ENCODE measurements at places on chromosomes 12 and 14. TPM values are rescaled to one million over a fixed set of nuclear protein-coding genes. Genes with fewer than 3 reads are reported as not detected.
A peak's percentile ranks its signal among the peaks of the same experiment; 100 is the strongest.

DNA sequence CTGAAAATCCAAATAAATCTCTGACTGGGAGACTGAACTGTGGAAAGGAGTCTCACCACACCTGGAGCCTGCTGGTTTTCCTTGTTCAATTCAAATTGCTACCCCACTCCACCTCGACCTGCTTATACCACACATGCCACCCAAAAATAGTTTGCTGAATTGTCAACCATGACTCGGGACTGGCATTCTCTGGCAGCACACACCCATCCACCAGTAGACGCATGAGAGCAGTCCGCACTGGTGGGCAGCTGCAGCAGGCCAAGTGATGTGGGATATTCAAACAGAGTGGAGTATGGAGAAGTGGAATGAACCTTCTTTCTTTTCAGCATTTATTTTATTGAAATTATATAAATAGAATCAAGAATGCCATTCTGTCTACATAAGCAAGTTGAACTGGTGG lies 38.7 kb upstream of the SYCP3 start:
- H3K27ac ChIP-seq = no peak overlapping the region
- H3K4me3 ChIP-seq = no peak overlapping the region
- DNase-seq = no peak
- H3K27me3 ChIP-seq = no peaks in the 10 kb centered on the region

GRCh38 chr12:75661908-75662307 lies 150.5 kb upstream of the KRR1 start:
- peaks cover 65% of the 10 kb centered on the region for H3K4me1 ChIP-seq
- peak overlapping the region; percentile 96 for H3K27ac ChIP-seq
- no peak overlapping the region for H3K4me3 ChIP-seq
- H3K27me3 ChIP-seq = no peaks in the 10 kb centered on the region
- no peaks in the 10 kb centered on the region for H3K36me3 ChIP-seq

- H3K27ac ChIP-seq = no peak overlapping the region
- no peaks in the 10 kb centered on the region for H3K4me1 ChIP-seq
- peaks cover 6% of the 10 kb centered on the region for H3K27me3 ChIP-seq
- DNase-seq = no peak
These were observed 10.7 kb downstream of the PRKCH start for GRCh38 chr14:61331992-61332657.

DNA sequence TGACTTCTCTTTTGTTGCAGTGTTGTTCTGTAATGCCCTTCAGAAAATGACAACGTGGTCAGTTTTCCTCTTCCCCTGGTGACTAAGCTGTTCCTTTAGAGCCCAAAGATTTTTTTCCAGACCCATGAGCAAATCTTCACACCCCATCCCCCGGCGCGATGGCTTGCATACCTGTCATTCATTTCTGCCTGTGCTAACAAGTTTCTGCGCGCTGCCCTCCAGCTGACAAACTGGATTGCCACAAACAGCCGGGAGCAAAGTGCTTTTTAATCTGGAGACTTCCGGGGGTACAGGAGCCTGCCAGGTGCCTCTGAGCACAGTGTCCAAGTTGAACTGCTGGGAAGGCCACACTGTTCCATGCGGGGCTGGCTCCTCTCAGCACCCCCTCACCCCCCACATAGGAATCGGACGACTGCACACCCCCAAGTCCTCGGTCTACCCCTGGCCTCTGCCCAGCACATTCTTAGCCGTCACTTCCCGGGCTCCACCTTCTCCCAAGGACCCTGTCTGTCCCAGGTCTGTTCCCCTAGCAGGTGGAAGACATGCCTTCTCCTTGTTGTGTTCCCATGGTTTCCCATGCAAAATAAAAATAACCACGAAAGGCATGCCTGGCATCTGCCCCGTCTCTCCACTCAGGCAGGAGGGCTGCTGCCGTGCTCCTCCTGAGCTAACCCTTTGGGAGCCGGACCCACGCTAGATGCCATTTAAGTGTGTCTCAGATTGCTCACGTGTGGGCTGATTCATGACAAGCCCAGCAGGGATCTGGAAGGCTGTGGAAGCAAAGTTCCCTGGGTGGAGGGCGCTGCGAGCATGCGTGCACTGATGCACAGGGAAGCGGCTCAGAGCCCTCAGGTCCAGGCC lies 14.1 kb downstream of the RILPL1 start:
- H3K27ac ChIP-seq = peak overlapping the region; percentile 97
- no peaks in the 10 kb centered on the region for H3K27me3 ChIP-seq
- peak overlapping the region; percentile 29 for H3K4me3 ChIP-seq
- peak; percentile 80 for DNase-seq
- H3K4me1 ChIP-seq = peaks cover 17% of the 10 kb centered on the region
- peaks cover 26% of the 10 kb centered on the region for H3K36me3 ChIP-seq

GRCh38 chr14:75542588-75543091 lies 20.4 kb downstream of the BATF start:
- H3K36me3 ChIP-seq = no peaks in the 10 kb centered on the region
- H3K4me1 ChIP-seq = no peaks in the 10 kb centered on the region
- no peak overlapping the region for H3K4me3 ChIP-seq

GRCh38 chr14:23104591-23105347 lies at the start of gene CIROP:
TSS of gene CIROP (minus strand) at chr14:23104989. CDS start at chr14:23104920, 69 bp downstream.
- H3K36me3 ChIP-seq = no peaks in the 10 kb centered on the region
- H3K4me3 ChIP-seq = no peak within 1 kb of the TSS
- DNase-seq = no peak
- no peaks in the 10 kb centered on the region for H3K27me3 ChIP-seq
- no peaks in the 10 kb centered on the region for H3K4me1 ChIP-seq

GRCh38 chr14:85085981-85086380 lies 444.0 kb upstream of the FLRT2 start:
- H3K36me3 ChIP-seq = no peaks in the 10 kb centered on the region
- DNase-seq = no peak
- H3K4me3 ChIP-seq = no peak overlapping the region
- no peaks in the 10 kb centered on the region for H3K4me1 ChIP-seq
- no peaks in the 10 kb centered on the region for H3K27me3 ChIP-seq
- H3K27ac ChIP-seq = no peak overlapping the region

DNA sequence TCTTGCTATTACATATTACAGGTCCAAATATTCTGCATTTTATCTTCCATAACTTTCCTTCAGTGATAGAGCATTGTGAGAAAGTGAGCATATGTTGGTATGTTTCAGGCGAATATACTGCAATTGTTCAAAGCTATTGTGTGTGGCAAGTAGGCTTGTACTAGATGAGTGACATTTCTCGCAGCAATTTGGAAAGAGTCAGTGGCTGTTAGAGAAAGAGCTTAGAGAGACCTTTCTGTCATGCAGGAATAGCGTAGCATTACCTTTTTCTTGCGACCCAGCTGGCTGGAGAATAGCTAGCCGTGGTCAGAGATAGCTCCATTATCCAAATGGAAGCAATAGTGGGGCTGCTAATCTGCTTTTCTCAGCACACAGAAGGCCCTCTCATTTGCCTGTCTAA lies 678.5 kb upstream of the FOXG1 start:
- no peaks in the 10 kb centered on the region for H3K36me3 ChIP-seq
- DNase-seq = no peak
- no peak overlapping the region for H3K27ac ChIP-seq
- H3K4me1 ChIP-seq = no peaks in the 10 kb centered on the region

DNA sequence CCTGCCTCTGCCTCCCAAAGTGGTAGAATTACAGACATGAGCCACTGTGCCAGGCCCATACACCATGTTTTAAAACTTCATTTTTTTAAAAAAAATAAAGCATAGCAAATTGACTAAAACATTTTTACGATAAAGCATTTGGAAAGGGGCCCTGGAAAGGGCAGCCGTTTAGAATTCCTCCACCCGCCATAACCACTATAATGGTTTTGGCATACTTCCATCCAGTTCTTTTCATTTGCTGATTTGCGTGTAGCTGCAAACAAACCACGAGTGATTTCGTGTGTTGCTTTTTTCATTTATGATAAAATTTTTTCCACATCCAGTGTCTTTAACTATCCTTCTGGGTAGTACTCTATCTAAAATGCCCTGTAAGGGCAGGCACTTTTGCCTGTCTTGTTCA lies 91.8 kb upstream of the RIN3 start:
- H3K4me3 ChIP-seq = no peak overlapping the region
- peaks cover 18% of the 10 kb centered on the region for H3K4me1 ChIP-seq
- peak; percentile 73 for DNase-seq

GRCh38 chr12:131061041-131061806 lies 107.5 kb downstream of the ADGRD1 start:
- H3K36me3 ChIP-seq = no peaks in the 10 kb centered on the region
- H3K4me3 ChIP-seq = no peak overlapping the region

GRCh38 chr14:94934276-94934810 lies 164.4 kb upstream of the GSC start:
- H3K4me1 ChIP-seq = no peaks in the 10 kb centered on the region
- DNase-seq = no peak
- H3K27ac ChIP-seq = no peak overlapping the region
- no peaks in the 10 kb centered on the region for H3K36me3 ChIP-seq
- peaks cover 23% of the 10 kb centered on the region for H3K27me3 ChIP-seq
- no peak overlapping the region for H3K4me3 ChIP-seq

- no peak overlapping the region for H3K4me3 ChIP-seq
- no peaks in the 10 kb centered on the region for H3K36me3 ChIP-seq
- H3K4me1 ChIP-seq = peaks cover 5% of the 10 kb centered on the region
- H3K27ac ChIP-seq = no peak overlapping the region
- no peaks in the 10 kb centered on the region for H3K27me3 ChIP-seq
These were observed 340.2 kb downstream of the MED13L start for GRCh38 chr12:115936997-115937916.

The DCP1B gene
- total RNA-seq = 16.5 TPM

The PLA2G1B gene
- not detected for total RNA-seq

The ITGA5 gene
- 382 TPM for total RNA-seq

The ARHGEF25 gene
- 24.5 TPM for total RNA-seq

The TMCC3 gene
- 3.5 TPM for total RNA-seq

Measured in astrocyte (in vitro differentiated cells and primary cell).